IMR-90 (cell line): ENCODE measurements at places on chromosomes 2 and 18. TPM values are rescaled to one million over a fixed set of nuclear protein-coding genes. Genes with fewer than 3 reads are reported as not detected.
A peak's percentile ranks its signal among the peaks of the same experiment; 100 is the strongest.

DNA sequence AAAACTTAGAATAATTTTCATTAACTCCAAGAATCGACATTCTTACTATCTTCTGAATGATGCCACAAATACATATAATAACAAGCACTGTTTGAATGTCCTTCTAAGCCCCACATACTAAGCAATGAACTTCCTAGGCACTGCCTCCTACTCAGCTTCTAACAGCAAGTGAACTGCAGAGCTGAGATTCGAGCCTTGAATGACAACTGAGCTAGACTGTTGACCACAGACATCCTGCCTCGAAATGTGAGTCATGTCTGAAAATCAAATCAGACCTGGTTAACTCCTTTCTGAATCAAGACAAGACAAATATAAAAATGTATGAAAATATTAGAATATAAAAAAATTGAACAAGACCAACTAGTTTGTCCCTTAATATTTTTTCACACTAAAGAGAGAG is 108.1 kb downstream of the MYT1L start:
- no peak for DNase-seq

DNA sequence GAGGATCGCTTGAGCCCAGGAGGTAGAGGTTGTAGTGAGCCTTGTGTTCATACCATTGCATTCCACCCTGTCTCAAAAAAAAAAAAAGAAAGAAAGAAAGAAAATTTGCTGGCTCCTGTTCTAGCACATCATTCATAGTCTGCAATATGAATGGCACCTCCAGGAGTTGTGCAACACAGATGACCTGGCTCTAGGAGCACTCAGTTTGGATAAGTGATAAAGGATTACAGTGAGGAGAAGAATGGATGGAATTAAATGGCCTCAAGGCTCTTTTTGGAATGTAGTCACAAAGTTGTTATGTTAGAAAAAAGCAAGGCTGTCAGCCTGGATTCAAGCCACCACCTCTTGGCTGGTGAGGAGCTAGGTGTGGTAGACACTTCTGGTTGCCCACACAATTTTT is 21.5 kb upstream of the SPRED2 start:
- DNase-seq, result peak; percentile 11

FBXO48 gene
- 0.18 and 0.28 TPM in 2 replicates for total RNA-seq

- DNase-seq, result no peak
Measured at GRCh38 chr2:9722451-9722850, 91.7 kb upstream of the YWHAQ start.

- DNase-seq, result no peak
Measured at GRCh38 chr2:176566496-176566895, 297.3 kb downstream of the MTX2 start.

GRCh38 chr2:215060861-215061536 is 77.4 kb downstream of the ABCA12 start:
- DNase-seq, result no peak

- peak; percentile 80 for DNase-seq
Measured at GRCh38 chr2:230219419-230220331, at the start of gene SP110. TSS of gene SP110 (minus strand) at chr2:230219984. CDS start at chr2:230216927, 3,057 bp downstream.
